AML-193 (cell line): ENCODE measurements at places on chromosomes 6 and 20.

- DNase-seq = peak; percentile 27
Measured at GRCh38 chr6:76682842-76683241, 610.4 kb upstream of the IMPG1 start.

DNA sequence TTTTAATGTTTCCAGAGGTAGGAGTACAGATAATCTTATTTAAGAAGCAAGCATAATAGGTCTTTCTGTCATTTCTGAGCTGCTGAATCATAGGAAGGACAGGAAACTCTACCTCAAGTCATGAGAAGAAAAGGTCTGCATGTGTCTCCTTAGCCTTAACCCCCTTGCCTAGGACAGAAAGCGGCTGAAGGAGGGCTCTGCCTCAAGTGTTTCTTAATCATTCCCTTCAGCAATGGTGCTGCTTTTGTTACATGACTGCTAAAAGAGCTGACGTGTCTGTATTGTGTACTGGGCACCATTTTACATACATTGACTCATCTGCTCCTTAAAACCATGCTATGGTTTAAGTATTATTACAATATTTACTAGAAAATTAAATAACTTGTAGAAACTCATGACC is 564.0 kb upstream of the AGPAT4 start:
- no peak for DNase-seq

DNA sequence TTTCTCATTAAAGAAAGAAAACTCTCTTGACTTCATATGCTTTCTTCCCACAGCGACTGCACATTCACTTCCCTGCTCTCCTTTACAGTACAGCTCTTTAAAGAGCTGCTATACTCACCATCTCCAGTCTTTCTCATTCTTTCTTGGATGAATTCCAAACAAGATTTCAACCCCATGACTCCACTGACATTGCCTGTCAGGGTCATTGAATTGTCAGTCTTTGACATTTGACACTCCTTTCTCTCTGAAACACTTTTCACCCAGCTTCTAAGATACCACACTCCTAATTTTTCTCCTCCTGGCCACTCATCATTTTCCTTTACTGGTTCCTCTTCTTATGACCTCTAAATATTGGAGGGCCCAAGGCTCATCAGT is 811 bp upstream of the ARMH2 start:
- DNase-seq = no peak

DNA sequence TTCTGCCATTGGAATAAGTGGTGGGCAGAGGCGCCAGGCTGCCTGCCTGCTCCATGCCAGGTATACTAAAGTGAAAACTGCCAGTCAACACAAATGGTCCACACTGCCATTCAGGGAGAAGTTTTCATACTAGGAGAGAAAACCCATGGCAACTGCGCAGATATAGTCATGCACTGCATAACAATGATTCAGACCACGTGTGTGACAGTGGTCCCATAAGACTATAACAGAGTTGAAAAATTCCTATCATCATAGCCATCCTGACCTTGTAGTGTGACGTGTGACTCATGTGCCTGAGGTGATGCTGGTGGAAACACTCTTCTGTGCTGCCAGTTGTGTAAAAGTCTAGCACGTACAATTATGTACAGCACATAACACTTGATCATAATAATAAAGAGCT is 25.1 kb downstream of the ZC3H12D start:
- DNase-seq = no peak

- no peak for DNase-seq
Measured at GRCh38 chr6:124960757-124961463, 1.3 kb upstream of the RNF217 start.

GRCh38 chr6:139738801-139739455 is 364.5 kb upstream of the CITED2 start:
- DNase-seq = no peak

- no peak for DNase-seq
Measured at GRCh38 chr6:48135323-48136084, 24.5 kb upstream of the PTCHD4 start.

GRCh38 chr6:108596956-108597355 is 36.2 kb downstream of the FOXO3 start:
- peak; percentile 71 for DNase-seq
